Thoracic aorta (tissue), 2 donors: ENCODE measurements at places on chromosomes 1 and 21.

GRCh38 chr1:2632561-2633361, at the start of gene MMEL1:
Gene MMEL1, minus strand, starts transcription at chr1:2633016. Its CDS starts 3,532 bp downstream, at chr1:2629484.
- DNase-seq: no peak

- DNase-seq: no peak
These were observed 475.4 kb downstream of the PTBP2 start for GRCh38 chr1:97196825-97197516.

DNA sequence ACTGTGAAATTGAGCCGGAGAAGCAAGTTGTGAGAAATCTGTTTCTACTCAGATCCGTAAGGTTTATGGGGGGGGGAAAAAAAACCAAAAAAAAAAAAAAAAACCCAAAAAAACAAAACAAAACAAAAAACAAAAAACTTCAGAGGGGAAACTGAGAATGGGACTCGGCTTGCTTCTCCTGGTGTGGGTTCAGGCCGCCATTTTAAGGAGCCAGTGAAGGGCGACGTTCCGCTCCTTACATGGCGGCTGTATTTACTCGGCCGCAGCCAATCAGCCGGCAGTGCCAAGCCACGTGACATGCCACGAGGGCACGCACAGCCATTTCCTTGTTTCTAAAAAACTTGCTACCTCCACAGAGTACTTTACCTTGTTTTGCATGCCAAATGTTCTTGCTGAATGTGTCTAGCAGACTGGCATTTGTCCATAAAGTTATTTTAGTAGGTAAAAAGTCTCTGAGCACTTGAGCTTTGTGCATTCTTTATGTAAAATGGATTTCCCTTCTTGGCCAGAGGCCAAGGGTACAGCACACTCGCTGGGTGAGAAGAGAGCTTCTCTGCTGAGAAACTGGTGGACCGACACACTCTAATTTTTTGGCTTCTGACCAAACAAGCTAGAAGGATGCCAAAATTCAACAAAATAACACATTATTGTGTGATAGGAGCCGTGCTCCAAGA, 101.8 kb downstream of the NFIA start:
- DNase-seq: peak; percentile 77

DNA sequence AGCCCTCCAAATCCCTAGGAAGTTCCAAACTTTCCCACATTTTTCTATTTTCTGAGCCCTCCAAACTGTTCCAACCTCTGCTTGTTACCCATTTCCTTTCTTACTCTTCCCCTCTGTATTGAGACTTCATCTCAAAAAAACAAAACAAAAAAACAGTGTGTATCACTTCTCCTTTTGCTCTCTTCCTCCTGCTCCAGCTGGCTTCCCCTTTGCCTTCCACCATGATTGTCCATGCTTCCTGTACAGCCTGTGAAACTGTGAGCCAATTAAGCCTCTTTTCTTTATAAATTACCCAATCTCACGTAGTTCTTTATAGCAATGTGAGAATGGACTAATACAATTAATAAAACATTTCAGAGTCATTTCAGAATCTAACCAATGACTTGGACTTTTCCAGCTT, 69.6 kb upstream of the KRTAP19-8 start:
- no peak for DNase-seq

- DNase-seq: no peak
These were observed 139.2 kb downstream of the CLIC6 start for GRCh38 chr21:34807881-34808568.

GRCh38 chr1:150560011-150560438, 10.8 kb downstream of the ADAMTSL4 start:
- peak; percentile 58 for DNase-seq

- DNase-seq: no peak
These were observed 28.4 kb upstream of the CASQ2 start for GRCh38 chr1:115796897-115797296.

DNA sequence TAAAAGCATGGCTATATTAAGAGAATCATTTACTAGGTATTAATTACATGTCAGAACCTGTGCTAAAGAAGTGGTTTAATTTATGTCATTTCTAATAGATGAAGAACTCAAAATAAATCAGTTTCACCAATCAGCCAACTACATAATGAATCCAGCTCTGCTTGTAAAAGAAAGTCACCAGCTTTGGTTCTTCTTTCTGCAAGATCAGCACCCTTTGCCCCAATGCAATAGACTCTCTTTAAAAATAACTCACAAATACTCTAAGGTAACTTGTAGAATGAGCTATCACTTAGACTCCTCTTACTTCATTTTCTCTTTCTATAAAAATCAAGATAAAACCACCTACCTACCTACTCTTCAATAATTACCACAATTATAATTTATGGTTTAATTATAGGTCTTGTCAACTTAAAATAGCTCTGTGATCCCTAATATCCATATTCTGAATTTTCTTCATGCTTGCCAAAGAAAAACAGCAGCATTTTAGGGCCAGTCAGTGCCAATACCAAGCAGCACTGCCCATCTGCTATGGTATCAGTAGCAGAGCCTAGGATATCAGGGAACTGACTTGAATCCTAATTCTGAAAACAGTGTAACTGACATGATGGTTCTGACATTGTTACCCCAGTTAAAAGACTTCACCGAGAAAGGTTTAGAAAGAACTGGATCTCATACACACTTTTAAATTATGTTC, 11.3 kb downstream of the SLC19A2 start:
- no peak for DNase-seq

DNA sequence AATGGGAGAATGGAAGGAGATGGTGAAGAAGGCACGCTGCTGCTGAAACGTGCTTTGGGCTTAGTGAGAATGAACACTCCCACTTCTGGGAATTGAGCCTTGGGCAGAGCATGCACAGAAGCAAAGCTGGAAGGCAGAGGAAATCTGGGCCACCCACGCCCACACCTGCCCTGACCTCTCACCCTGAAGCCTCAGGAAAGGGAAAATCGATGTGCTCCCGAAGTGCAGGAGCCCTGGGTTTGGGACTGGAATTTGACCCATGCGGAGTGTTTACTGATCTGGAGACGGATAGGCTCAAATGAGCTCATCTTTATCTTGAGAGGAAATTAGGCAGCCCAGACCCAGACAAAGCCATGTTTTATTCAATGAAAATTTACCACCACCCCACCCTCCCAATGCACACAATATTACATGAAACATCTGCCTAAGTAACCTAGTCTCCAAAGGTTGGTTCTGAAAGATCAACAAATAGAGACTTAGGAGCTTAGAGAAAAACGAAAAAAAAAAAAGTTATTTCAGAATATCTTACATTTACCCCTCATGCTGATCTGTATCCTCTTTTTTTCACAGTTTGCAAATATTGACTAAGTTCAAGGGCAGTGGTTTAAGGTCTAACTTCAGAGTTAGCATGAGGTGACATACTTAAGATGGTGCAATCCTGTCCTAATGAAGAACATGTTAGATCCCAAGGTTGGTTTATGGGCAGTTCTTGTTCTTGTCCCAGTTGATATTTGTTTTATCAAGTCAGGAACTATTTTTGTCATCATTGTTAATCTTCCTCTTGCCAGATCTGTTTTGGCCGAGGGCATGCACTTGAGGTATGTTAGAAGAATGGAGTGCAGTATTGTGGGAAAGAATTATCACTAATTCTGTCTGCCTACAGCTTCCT, 63.0 kb downstream of the PROX1 start:
- DNase-seq: no peak

- DNase-seq: no peak
These were observed 55.2 kb downstream of the MT1HL1 start for GRCh38 chr1:236948996-236949395.

DNA sequence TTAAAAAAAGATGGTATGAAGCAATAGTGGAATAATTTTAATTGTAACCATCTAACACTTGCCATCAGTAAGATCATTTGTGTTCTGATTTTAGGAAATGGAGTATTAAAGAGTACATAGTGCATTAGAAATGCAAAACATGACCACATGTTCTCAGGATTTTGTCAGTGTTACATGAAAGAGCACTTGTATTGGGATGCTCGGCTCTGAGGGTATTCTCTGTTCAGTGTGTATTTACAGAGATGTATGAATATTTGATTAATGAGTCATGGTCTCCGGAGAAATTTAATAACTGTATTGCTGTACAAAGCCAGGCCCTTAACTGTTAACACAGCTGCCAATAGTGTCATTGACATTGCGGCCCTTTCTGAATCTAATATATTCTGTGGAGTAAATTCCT, 91.7 kb downstream of the ATG4C start:
- DNase-seq: no peak

GRCh38 chr1:94532077-94532476, 9.5 kb downstream of the F3 start:
- no peak for DNase-seq

- no peak for DNase-seq
These were observed 296.2 kb downstream of the VAV3 start for GRCh38 chr1:107668762-107669161.

DNA sequence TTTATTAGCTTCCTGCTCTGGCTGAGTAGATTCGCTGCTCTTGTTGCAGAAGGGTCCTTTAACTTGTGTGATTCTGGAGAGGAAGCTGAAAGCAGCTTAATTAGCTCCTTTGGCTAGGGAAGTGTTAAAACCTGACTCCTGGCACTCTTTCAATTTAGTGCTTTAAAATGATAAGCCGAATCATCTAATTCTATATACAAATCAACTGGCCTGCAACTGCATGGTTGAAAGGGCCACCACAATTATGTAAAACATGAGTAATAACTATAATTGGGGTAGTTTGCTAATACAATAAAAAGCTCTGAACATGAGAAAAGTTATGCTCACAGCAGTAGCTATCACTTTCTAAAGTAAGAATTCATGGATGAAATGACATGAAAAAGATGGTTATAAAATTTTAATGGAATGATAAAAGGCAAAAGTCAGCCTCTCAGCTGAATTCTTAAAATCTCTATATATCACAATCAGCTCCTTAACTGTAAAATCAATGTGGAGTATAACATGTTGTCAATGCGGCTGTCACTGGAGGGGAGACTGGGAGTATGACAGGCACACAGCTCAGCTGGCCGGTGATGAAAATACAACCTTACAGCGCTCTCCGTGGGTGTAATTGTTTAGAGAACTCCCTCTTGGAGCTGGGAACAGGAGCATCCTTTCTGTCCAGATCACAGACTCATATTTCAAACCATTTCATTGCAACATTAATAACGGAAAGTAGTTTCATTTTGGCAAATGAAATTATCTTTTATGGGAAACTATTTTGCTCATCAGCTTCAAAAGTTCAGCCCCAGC, 324.4 kb downstream of the KCTD3 start:
- no peak for DNase-seq

DNA sequence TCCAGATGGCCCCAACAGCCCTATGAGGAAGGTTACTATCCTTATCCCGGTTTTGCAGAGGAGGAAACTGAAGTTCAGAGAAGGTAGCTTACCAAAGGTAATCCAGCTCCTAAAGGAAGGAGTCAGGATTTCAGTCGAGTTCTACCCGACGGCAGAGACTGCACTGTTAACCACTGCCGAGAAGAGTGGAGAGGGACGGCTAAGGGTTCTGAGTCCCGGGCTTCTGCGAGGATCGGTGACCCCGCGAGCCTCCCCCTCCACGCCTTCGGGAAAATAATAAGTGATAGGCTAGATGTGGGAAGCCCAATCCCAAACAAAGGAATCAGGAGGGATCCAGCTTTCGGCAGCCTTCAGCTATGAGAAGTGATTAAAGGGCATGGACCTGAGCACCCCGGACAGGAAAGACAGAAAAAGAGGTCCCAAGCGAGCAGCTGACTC, 587 bp downstream of the TMEM53 start:
- no peak for DNase-seq

DNA sequence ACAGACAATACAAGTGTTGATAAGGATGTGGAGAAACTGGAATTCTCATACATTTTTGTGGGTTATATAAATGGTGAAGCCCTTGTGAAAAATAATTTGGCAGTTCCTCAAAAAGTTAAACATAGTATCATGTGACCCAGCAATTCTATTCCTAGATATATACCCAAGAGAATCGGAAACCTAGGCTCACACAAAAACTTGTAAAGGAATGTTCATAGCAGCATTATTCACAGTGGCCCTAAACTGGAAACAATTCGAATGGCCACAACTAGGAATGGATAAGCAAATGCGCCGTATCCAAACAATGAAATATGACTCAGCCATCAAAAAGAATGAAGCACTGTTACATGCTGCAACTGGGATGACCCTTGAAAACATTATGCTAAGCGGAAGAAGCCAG, 3.9 kb upstream of the CD247 start:
- no peak for DNase-seq

- no peak for DNase-seq
These were observed 687.0 kb upstream of the ADGRL2 start for GRCh38 chr1:81113688-81114087.

- DNase-seq: no peak
These were observed 57.6 kb downstream of the KCNK2 start for GRCh38 chr1:215140135-215140534.

- no peak for DNase-seq
These were observed 119.7 kb upstream of the ADAMTS5 start for GRCh38 chr21:27086630-27087029.

- DNase-seq: no peak
These were observed 10.0 kb downstream of the GBP5 start for GRCh38 chr1:89262643-89263042.

DNA sequence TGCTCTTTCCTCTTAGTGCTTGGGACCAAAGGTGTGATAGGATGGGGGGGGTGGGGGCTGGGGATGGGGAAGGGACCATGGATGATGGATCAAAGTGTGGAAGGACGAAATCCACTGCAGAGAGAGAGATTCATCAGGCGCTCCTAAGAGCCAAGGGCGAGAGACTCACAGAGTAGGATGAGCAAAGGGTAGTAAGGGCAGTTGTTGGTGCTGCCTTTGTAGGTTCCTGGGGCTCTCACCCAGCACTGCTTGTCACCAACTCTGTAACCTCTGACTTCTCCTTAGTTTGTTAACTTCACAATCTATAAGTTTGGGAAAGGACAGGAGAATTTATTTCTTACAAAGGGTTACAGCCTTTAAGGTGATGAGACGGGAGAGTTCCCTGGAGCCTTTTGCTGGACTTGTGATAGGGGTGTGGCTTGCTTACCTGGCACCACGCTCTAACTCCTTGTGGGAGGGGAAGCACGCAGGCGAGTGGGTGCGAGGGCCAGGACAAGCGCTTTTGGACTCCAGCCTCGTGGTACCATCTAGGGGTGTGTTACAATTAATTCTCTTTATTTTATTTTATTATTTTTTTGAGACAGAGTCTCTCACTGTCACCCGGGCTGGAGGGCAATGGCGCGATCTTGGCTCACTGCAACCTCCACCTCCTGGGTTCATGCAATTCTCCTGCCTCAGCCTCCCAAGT, 1.6 kb upstream of the PDXK start:
- no peak for DNase-seq

DNA sequence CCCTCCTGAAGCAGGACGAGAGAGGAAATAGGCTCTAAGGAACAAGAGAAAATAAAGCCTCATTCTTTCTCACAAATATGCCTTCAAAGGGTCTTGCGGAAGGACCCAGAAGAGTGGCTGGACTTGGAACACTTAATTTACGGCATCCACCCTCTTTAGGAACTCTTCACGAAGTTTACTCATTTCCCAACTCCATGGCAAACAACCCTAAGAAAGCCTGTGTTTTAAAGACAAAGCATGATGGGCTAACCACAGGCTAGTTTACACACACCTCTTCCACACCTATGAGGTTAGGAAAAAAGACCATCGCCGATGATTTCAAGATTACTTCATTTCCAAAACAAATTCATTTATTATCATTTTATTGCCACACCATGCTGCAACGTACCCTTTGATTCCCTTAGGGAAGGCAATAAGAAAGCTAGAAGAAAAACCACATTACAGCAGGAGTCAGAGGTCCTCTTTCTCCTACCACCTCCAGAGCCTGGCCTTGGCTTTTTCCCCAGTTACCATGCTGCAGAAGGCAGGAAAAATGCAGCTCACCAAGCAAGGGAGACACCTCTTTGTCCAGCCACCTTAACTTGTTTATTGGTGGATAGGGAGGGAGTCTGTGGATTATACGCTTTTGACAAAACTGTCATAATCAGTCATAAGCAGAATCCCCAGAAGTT, 29.6 kb downstream of the CHI3L2 start:
- no peak for DNase-seq

GRCh38 chr1:90175490-90176167, 180.7 kb downstream of the ZNF326 start:
- DNase-seq: no peak
